ENCODE measurements at places on chromosomes 1 and 21.

- no peak for DNase-seq
Observed at GRCh38 chr1:150683914-150684313, 13.0 kb downstream of the GOLPH3L start.

GRCh38 chr1:246215510-246215903, 291.6 kb downstream of the SMYD3 start:
- DNase-seq = no peak

GRCh38 chr1:233639611-233640010, 25.7 kb downstream of the KCNK1 start:
- DNase-seq = no peak

GRCh38 chr1:245260110-245260882, 105.5 kb downstream of the KIF26B start:
- peak; percentile 20 for DNase-seq

GRCh38 chr1:15963968-15964648, 11.8 kb downstream of the ZBTB17 start:
- DNase-seq = no peak

- peak; percentile 46 for DNase-seq
Observed at GRCh38 chr1:150259758-150260669, 2.4 kb downstream of the CA14 start.

DNA sequence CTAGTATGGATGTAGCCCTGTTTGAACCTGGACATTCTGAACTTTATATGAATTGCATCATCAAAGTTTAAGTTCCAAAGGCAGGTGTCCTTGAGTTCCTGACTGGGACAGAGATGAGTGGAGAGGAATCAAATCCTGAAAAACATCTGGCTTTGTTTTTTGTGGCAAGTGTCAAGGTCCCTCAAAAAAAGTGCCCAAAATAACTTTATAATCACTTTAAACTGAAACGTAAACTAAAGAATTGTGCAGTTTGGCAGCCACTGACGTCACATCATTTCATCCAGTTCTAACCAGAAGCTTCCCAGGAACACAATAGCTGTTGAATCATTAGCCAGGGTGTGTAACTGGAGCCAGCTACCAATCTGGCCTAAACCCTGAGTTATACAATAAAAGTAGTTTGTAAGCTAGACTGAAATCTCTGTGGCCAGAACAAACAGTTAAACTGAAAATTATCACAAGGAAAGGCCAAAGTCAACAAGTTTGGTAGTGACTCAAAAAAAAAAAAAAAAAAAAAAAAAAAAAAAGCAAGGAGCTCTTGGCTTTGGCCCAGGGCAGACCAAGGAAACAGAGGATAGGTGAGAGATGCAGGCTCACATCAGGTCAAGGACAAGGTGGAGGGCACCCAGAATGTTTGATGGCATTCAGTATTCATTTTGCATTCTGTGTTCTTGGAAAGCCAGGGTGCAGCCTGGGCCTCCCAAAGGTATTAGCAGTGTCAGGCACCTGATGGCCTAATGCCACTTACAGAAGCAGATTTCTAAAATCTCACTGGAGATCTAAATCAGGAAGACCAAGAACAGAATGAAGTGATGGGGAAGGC, 74.3 kb downstream of the TNFSF18 start:
- peak; percentile 42 for DNase-seq

- peak; percentile 47 for DNase-seq
Observed at GRCh38 chr1:37495875-37496274, 18.7 kb downstream of the MEAF6 start.

GRCh38 chr1:57218487-57219079, 205.3 kb downstream of the DAB1 start:
- DNase-seq = no peak

- no peak for DNase-seq
Observed at GRCh38 chr1:20160034-20160433, 20.9 kb downstream of the PLA2G2F start.

- no peak for DNase-seq
Observed at GRCh38 chr1:201487742-201488141, 18.8 kb upstream of the PHLDA3 start.

- DNase-seq = no peak
Observed at GRCh38 chr1:143720087-143721023, 251.4 kb downstream of the FAM72C start.

GRCh38 chr21:42287193-42288083, 27.8 kb downstream of the TFF3 start:
- DNase-seq = no peak

- DNase-seq = no peak
Observed at GRCh38 chr1:98296681-98297080, 364.8 kb upstream of the SNX7 start.

DNA sequence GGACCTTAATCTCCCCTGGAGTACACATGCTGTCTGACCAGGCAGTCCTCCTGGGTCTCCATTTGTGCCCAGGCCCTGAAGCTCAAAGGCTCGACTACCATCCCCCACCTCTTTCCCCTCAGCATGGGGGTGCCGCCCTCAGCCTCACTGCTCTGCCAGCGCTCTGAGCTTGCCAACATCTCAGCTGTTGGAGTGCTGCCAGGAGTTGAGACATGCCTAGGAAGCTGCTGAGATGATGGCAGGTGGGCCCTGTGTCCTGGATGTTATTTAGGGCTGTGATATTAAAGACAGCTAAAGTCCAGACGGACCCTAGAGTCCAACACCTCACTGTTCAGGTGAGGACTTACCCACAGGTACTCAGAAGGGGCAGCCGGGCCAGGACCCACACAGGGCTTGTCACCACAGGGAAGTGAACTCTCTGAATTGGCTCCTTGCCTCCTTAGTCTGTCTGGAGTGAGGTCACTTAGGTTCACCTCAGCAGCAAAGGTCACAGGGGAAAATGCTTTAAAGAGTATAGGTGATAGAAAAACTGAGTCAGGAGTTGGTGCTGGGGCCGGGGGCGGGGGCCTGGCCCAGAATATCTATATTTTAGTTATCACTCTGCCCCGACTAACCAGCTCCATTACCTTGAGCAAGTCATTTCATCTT, 19.7 kb upstream of the KCNC4 start:
- no peak for DNase-seq

- no peak for DNase-seq
Observed at GRCh38 chr21:31915566-31915965, 42.7 kb downstream of the HUNK start.

- DNase-seq = peak; percentile 51
Observed at GRCh38 chr1:32639489-32640075, 10.8 kb downstream of the ZBTB8OS start.

- DNase-seq = peak; percentile 27
Observed at GRCh38 chr21:34305605-34306604, 57.9 kb upstream of the KCNE2 start.

- peak; percentile 62 for DNase-seq
Observed at GRCh38 chr1:160124705-160125478, 9.3 kb downstream of the ATP1A2 start.
